Stimulated activated CD4-positive, alpha-beta T cell treated with anti-CD3 and anti-CD28 coated beads, TNF-alpha, amount 100 ng/mL, for 1 hour (primary cell): ENCODE measurements at places on chromosomes 2 and 18.

DNA sequence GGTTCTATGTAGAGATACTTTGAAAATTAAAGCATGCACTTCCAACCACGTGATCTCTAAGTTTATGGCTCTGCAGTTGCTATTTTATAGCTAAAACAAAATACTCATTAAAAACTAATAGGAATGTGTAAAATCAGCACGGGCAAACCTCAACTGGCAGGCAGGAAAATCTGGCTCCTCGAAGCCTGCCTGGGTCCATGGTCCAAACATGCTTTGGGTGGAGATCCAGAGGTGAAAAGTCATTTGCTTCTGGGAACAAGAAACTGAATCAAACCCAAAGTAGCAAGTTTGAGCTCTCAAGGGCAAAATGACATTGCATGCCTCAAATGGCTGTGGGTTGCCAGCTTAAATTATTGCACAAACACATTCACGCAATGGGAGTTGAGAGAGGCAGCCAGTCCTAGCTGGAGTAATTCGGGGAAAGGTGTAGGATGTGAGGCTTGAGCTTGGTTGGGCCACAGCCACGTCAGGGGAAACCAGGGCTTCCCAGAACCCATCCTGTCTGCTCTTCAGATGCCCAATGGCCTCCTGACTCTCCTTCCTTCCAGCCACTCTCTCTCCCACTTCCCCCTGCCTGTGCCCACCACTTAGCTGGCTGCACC lies 75.2 kb upstream of the LCLAT1 start:
- DNase-seq = no peak

GRCh38 chr2:50851886-50852285 lies 180.0 kb downstream of the NRXN1 start:
- DNase-seq = no peak

DNA sequence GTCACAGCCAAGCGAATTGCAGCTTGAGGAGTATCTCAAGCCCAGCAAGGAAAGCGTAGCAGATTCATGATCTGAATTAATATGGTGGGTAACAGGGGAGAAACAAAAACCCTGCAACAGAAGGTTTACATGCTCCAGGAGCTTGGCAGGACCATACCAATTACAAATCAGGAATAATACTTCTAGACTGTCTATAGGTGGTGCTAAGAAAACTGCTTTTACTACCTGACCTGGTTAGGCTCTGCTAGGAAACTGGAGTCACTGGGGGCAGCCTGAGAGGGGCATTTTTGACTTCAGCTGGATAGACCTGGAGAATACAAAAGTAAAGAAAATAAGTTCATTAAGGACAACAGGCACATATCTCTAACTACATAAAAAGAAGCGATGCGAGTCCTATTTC lies 24.6 kb upstream of the SPOPL start:
- DNase-seq = no peak

- DNase-seq = no peak
These were observed 4.9 kb upstream of the SIX2 start for GRCh38 chr2:45014016-45014702.

- DNase-seq = no peak
These were observed 38.4 kb upstream of the GMCL1 start for GRCh38 chr2:69791045-69791444.

GRCh38 chr2:939936-940601 lies 10.6 kb upstream of the SNTG2 start:
- no peak for DNase-seq
